ENCODE measurements at places on chromosomes 3 and 15.

- no peak for DNase-seq
Observed at GRCh38 chr3:42163622-42164244, 72.6 kb downstream of the TRAK1 start.

GRCh38 chr3:55406696-55407425 lies 80.2 kb downstream of the WNT5A start:
- DNase-seq: no peak

- no peak for DNase-seq
Observed at GRCh38 chr3:63061449-63061848, 186.2 kb upstream of the CADPS start.

GRCh38 chr3:77524946-77525682 lies 485.2 kb downstream of the ROBO2 start:
- DNase-seq: no peak
